ENCODE measurements at places on chromosomes 4 and X.

DNA sequence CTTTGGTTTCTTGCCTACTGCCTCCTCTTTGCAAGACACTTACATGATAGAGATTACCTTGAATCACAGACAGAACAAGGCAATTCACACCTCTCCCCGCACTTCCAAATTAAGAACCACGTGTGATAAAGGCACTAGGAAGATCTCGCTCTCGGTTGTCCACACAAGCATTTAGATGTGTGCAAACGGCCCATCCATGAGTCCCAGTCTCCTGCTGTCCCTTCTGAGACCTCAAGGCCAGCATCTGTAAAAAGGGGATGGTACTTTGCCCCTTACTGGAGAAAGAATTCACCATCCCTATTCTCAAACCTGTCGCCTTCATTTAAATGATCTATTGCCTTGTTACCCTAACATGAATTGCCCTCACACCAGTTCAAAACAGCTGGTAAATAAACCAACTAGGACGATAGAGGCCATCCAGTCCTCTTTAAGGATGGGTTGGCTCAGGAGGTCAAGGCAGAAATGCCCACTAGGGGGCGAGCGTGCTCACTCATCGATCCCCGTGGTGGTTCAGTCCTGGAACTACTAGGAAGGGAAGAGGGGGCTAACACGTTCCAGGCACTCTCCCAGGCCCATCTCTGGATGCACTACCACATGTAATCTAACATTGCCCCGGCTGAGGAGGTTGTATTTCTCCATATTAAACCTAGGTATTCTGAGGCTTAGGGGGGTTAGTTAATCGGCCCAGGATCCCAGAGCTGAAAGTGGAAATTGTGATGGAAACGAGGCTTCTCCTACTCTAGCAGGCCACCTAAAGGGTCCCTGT lies 95.8 kb downstream of the DHX15 start:
- DNase-seq = peak; percentile 32

DNA sequence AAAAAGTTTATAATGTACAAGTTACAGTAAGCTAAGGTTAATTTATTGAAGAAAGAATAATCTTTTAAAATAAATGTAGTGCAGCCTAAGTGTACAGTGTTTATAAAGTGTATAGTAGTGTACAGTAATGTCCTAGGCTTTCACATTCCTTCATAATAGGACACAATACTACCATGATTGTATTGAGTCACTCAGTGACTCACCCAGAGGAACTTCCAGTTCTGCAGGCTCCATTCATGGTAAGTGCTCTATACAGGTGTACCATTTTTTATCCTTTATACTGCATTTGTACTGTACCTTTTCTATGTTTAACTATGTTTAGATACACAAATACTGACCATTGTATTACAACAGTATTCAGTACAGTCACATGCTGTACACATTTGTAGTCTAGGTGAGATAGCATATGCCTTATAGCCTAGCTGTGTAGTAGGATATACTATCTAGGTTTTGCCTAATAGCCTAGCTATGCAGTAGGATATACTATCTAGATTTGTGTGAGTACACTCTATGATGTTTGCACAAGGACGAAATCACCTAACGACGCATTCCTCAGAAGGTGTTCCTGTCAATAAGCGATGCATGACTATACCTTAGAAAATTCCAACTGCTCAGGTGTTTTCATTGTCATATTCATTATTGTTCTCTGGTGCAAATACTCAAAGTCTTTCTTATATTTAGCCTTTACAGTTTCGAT lies 5.5 kb upstream of the TMEM255A start:
- no peak for DNase-seq

GRCh38 chr4:10667701-10668326 lies 16.8 kb downstream of the CLNK start:
- DNase-seq = no peak

GRCh38 chr4:154416190-154416547 lies 75.4 kb downstream of the DCHS2 start:
- no peak for DNase-seq

DNA sequence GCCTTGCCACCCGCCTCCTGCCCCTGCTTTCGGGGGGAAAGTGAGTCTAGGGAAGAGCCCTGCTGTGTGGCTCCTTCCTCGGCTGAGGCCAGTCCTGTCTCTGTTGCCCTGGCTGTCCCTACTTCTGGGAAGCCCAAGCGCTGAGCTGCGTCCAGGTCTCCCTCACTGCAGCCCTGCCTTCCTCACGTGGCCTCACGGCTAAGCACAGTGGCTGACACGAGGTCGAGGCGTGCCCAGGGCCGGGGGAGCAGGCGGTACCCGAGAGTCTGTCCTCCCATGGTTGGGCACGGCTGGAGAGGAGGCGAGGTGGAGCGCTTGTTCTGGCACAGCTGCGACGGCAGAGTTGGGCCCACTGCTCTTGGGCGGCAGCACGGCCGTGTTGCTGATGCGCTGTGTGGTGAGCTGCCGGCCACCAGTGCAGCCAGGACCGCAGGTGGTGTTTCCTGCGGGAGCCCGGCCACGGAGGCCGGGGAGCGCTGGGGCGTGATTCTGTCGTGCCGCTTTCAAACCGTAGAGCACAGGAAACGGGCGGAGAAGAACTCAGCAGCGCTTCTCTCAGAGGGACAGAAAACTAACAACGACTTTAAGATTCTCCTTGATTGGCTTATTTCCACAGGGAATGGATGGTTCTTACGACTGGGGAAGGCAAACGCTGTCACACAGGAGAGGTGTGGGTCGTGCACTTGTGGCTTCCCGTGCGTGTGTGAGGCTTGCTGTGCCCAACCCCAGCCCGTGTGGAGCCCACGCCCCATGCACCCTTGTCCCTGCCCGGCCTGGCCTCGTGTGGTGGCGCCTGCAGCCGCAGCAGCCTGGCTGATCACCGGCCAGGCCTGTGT lies 21.3 kb downstream of the MAEA start:
- no peak for DNase-seq

DNA sequence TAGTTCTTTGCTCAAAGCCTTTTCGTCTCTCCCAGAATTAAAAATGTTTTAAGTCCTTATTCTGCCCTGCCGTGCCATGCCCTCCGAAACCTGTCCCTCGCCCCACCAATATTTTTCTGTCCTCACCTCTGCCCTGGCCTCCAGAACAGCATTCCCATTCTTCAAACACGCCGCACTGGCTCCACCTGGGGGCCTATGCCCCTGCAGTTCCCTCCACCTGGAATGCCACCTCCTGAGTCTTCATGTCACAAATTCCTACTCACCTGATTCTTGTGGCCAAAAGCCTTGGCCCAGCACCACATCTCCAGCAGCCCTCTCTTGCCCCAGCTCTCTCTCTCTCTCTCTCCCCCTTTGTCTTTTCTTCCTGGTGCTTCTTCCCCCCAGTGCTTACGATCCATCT lies 91.6 kb downstream of the APBB2 start:
- DNase-seq = no peak

- no peak for DNase-seq
Observed at GRCh38 chr4:40216622-40217366, 20.0 kb downstream of the RHOH start.

- no peak for DNase-seq
Observed at GRCh38 chrX:111039606-111040005, 56.4 kb upstream of the PAK3 start.

- DNase-seq = no peak
Observed at GRCh38 chrX:37986893-37987292, 19.5 kb upstream of the SYTL5 start.

DNA sequence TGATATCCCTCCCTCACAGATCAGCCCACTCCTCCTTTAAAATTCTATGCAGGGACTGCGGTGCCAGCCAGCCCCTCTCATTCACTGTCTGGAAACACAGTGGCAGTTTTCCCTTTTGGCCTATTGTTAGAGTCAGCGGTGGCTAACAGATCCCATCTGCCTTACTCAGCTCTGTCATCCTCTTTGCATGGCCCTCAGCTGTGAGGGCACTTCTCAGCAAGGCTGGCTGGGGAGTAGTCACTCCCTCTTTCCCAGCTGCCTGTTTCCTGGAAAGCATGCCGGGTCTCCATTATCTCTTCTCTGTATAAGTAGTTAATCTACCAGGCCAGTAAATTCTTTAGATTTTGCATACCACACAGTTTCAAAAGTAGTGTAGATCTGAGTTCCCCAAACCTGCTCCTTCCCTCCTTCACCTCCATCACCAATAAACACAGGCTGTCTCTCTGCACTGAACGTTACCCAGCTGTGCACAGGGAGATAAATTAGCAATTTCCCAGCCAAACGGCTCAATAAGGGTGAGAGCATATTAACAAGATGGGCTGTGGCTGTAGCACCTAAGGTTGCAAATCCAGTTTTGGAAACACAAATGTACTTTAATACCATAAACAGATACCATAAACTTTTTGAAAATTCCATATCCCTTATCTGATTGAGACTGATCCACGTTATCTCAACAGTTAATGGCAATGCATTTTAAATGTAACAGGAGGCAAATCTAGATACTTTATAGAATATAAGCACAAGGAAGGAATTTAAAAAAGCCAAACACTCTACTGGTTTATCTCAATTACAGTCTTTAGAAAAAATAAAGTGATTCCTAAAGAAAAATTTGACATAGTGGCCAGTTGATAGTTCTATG lies 229.3 kb downstream of the ANKRD50 start:
- DNase-seq = no peak

DNA sequence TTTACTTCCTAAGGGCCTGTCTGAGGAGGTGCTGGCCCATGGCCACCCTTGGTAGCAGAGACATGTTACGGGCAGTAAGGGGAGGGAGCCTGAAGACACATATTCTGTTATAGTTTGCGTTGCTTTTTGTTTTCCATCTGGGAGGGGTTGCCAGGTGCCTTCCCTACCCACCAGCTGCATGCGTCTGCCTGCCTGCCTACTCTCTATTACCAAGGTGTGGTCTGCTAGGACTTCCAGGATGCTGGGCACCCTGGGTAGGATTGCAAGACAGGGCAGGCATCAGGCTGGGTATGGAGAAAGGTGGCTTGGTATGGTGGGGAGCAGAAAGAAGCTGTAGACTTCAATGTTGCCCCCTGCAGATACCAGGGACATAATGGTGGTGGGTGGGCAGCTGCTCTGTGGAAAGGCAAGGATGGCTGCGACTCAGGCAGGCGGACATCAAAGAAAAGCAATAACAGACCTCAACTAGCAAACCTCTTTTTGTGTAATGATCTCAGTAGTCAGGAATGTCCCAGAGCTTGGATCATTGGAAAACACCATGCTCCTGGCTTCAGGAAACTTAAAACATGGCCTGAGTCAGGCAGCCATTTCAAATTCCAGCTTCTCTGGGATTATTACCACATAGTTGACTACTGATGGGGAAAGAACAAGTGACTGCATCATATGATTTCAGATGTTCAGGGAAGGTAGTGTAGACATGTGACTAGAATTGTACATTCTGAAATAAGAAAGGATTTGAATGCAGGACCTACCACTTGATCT lies 67.8 kb downstream of the HOPX start:
- DNase-seq = no peak

GRCh38 chr4:158965226-158965625 lies 137.7 kb upstream of the RAPGEF2 start:
- DNase-seq = no peak

GRCh38 chr4:86938771-86939520 lies 4.1 kb downstream of the AFF1 start:
- no peak for DNase-seq

- DNase-seq = no peak
Observed at GRCh38 chr4:112910109-112910736, 139.2 kb upstream of the ANK2 start.

Measured in activated T-helper 9 cell treated with anti-CD3 and anti-CD28 coated beads, Interleukin-2, amount 50 U/mL, for 16 hours (primary cell).